ENCODE measurements at places on chromosomes 1 and 21.
A peak's percentile ranks its signal among the peaks of the same experiment; 100 is the strongest.

DNA sequence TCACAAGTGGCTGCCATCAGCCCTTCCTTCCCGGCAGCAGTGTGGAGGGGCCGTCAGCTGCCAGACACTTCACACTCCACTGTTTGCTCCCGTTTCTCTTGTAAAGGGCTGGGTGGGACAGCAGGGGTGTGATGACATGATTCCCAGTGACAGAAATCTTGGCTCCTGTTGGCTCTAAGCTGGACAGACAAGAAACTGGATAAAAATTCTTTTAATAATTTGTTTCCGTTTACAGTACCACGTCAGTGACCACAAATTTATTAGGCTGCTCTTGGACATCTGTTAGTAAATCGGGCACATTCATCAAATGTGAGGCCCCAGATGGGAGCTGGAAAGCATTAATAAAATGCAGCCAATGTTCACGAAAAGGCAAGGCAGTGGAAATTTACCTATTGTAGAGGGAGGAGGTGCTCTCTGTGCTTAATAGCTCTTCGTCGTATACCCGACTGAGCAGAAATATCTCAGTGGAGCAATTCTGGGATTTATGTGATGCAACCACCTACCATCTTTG is 353.7 kb upstream of the GREM2 start:
- ATAC-seq, result no peak

DNA sequence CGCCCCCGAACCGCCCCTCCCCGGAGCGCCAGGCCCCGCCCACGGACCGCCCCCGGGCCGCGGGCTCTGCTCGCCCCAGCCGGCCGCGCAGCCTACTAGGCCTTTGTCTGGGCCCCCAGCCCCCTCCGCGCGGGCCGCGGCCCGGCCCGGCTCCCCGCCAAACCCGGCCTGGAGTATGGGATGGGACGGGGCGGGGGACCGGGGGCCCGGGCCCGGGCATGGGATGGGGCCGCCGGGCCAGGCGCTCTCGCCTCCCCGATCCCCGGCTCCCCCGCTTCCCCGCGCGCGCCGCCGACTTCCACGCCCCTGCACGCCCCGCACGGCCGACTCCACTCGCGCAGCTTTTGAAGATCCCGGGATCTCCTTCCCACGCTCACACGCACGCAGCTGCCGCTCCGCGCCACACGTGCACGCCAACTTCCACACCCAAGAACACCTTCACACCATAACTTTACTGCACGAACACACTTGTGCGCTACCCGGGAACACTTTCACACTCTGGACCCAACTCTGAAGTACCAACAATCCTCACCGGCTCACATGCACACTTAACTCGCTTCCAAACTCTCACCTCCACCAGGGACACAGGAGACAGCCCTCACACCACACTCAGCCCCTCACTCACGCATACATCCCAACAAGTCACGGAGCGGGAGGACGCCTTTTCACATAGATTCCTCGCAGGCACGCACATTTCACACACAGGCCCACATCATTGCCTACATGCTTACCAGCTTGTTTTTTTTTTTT is 437 bp upstream of the HSPG2 start:
- ATAC-seq, result peak; percentile 82

GRCh38 chr21:35316933-35317332 is 267.8 kb upstream of the RUNX1 start:
- ATAC-seq, result peak; percentile 68

DNA sequence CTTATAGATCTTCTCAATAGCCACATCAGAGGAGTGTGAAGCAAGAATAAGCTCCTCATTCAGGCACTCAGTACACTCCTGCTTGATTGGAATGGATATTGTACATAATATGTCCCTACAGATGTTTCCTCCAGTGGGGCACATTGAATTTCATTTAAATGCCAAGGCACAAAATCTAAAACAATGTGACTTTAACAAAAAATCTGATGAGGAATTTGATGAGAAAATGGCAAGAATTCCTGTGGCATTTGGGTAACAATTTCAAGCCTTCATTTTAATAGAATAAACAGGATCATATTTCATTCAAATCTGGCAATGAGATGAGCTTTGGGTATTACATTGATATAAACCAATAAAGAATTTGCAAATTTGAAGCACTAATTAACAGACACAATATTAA is 307.7 kb upstream of the PKN2 start:
- no peak for ATAC-seq

DNA sequence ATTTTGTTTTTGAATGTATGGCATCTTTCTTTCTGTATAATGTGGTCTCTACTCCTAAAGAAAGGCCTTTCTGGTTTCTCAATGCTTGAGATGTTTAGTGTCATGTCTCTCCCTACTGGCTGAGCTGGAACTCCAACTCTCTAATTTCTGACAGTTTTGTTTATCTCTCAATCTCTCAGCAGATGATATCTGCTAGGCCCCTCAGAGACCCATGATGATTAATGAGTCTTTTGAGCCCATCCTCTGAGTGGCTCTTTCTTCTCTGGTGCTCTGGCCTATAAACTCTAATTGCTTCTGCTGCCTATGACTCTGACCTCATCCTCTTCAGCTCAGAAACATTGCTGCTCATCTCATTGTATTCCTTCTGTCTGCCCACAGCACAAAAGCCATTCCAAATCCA is 46.6 kb downstream of the CRB1 start:
- ATAC-seq, result no peak

GRCh38 chr1:193589597-193590040 is 403.2 kb upstream of the B3GALT2 start:
- no peak for ATAC-seq

GRCh38 chr1:32007591-32007940 is 6.1 kb upstream of the KHDRBS1 start:
- ATAC-seq, result no peak

DNA sequence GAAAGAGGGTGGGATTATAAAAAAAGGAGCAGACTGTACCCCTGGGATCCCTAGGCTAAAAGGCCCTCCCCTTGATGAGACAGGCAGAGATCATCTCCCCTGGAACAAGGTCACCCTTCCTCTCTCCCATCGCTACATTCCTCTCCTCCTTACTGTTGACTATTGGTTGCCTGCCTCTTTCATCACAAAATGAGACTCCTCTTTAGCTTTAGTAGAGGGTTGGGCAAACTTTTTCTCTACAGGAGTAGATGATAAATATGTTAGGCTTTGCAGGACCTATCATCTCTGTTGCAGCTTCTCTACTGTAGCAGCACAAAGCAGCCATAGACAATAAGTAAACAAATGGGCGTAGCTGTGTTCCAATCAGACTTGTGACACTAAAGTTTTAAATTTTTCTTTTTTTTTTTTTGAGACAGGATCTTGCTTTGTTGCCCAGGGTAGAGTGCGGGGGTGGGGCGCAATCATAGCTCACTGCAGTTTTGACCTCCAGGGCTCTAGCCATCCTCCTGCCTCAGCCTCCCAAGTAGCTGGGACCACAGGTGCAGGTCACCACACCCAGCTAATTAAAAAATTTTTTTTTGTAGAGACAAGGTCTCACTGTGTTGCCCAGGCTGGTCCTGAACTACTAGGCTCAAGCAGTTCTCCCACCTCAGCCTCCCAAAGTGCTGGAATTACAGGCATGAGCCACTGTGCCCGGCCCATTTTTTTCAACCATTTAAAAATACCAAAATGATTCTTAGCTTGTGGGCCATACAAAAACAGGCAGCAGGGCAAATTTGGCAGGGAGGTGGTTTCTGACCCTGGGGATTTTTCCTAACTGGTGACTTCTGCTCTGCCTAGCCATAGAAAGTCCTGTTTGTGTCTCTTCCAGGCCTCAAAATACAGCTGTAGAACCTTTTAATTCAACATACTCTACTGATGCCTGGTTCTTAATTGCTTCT is 15.1 kb downstream of the MCL1 start:
- ATAC-seq, result no peak

GRCh38 chr1:56185493-56185892 is 393.9 kb downstream of the PLPP3 start:
- no peak for ATAC-seq

- ATAC-seq, result no peak
These were observed 37.8 kb downstream of the FAM78B start for GRCh38 chr1:166129006-166129405.

DNA sequence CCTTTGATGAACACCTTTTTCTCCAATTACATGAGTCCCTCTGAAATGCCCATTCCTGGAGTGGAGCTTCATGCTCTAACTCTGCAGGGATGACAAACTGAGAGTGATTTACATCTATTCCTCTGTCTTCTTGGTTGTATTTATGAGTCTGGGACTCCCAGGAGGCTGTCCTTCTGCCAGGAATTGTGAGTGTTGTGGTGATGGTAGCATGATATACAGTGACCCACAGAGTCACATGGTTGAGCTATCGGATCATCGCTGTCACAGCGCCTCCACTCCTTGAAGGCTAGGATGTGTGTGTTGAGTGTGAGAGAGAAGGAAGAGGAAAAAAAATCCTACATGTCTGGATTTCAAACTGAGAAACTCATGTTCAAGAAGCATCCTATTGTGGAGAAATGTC is 163.4 kb upstream of the CACNA1E start:
- no peak for ATAC-seq
